ENCODE measurements at places on chromosomes 6 and 20.

GRCh38 chr6:127869183-127869582 lies 31.7 kb downstream of the THEMIS start:
- DNase-seq, result no peak

DNA sequence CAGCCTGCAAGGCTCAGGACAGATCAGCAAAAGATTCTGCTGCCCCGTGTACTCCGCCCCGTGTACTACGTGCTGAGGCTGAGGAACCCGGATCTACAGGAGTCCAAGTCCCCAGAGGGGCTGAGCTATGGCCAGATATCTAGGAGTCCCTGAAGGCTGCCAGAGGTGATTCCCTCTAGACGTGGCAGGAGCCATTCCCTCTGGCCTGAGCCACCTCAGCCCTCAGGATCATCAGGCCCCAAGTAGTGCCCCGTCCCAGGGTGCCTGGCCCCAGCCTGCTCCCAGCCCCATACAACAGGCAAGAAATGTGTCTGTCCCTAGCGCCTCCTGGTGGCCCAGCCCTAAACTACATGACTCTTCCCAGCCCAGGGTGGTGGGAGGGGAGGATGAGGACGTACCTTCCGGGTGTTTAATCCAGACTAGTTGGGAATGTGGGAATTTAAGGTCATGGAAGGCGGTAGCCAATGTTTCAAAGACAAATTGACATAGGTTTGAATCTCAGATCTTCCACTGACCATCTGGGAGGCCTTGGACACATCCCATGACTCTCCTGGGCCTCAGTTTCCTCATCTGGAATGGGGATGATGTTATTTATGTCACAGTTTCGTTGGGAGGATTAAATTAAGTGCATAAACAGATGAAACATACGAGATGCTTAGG lies 49.4 kb upstream of the PTPN1 start:
- DNase-seq, result peak; percentile 83

DNA sequence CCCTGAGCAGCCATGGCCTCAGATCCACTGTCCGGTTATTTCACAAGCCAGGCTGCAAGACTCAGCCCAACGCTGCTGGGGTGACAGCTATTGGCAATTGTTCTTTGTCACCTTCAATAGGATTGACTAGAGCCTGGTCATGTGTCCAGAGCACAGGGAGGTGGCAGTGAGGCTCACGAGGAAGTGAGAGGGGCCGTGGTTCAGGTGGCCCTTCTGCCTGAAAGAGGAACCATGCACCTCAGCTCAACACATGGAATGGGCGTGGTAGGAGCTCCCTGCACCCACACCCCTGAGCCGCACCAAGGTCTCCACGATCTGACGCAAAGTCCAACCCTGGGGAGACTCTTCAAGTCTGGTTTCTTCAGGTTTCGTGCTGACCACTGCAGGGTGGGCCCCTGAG lies 184.8 kb upstream of the CDH4 start:
- DNase-seq, result no peak

- no peak for DNase-seq
Observed at GRCh38 chr20:61397146-61397545, 145.1 kb downstream of the CDH4 start.

DNA sequence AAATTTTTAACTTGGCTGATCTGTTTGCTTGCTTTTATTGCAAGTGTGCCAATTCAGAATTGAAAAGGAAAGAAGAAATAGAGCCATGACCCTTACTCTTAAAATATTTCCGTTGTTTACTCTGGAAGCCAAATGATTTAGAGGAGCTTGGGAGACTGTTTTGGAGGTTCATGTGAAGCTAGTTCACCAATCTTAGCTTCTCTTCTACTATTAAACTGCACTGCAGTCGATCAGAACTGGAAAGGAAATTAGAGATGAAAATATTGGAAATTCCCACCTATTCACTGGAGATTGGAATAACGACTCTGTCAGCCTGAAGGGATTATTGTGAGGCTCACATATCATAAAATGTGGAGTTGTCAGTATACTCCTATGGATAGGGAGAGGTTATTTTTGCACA lies 81.8 kb downstream of the MLIP start:
- no peak for DNase-seq

- no peak for DNase-seq
Observed at GRCh38 chr6:20600831-20601230, 66.6 kb downstream of the CDKAL1 start.

GRCh38 chr20:43667341-43668132 lies 623 bp downstream of the MYBL2 start:
- DNase-seq, result no peak

DNA sequence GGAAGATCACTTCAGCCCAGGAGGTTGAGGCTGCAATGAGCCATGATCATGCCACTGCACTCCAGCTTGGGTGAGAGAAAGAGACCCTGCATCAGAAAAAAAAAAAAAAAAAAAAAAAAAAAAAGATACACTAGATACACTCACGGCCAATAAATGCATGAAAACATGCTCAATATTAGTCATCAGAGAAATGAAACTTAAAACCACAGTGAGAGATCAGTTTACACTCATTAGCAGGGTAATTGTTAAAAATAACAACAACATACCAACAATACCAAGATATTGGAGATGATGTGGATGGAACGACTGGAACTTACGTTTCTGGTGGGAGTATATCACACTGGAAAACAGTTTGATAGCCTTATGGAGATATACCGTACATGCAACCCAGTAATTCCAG lies 29.9 kb downstream of the HS3ST5 start:
- DNase-seq, result no peak

- DNase-seq, result no peak
Observed at GRCh38 chr6:1605004-1605892, 4.5 kb upstream of the FOXC1 start.

GRCh38 chr20:57708694-57709673 lies 831 bp downstream of the PMEPA1 start:
- DNase-seq, result no peak

- DNase-seq, result no peak
Observed at GRCh38 chr6:164206807-164207423, 792.4 kb downstream of the QKI start.

- no peak for DNase-seq
Observed at GRCh38 chr20:50943069-50943468, 11.8 kb upstream of the ADNP start.

DNA sequence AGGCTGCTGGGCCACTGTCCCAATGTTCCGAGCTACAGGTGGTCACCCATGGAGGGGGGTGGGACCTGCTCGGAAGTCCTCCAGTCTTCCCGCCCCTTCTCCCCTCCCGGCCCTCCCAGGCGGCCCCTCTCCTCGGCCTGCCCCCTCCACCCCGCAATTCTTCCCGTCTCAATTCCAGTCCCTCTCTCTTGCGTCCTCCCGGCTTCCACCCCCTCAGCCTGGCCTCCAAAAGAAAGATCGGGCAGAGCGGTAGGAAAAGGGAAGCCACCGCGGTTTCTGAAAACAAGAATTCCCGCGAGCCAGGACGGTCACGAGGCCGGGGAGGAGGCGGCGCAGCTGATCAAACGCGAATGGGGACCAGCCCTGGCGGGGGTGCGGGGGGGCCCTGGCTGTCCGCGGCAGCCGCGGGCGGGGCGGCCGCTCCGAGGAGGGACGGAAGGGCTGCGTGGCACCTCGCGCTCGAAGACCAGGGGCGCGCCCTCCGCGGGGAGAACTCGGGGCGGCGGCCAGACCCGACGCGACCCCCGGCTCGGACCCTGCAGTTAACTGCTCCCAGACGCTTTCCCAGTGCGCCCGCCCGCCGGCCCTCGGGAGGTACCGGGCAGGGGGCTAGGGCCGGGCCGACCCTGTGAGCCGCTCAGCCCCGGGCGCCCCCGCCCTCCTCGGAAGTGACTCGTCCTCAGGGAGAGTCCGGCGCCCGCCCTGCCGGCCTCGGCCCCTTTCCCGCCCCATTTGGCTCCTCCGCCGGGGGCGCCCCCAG lies 1.0 kb downstream of the PXDC1 start:
- DNase-seq, result peak; percentile 48

DNA sequence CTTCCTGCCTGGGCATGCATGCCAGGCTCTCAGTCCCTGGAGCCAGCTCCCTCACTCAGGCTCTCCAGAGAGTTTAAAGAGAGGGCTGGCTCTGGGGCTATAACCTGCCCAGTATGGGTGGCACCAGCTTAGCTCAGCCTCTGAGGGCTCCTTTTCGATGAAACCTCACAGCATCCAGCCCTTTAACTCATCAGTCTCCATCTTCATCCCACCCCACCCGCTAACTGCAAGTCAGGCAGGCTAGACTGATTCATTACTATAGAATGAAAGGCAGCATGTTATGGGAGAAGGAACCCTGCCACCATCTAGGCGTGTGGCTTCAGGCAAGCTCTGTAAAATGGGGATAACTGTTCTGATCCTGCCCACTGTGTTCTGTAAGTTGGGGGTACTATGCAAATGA lies 53.5 kb downstream of the RAB44 start:
- no peak for DNase-seq

- no peak for DNase-seq
Observed at GRCh38 chr6:91718198-91718597, 1131.3 kb upstream of the MAP3K7 start.

- no peak for DNase-seq
Observed at GRCh38 chr6:282177-282866, 10.0 kb upstream of the DUSP22 start.

- peak; percentile 78 for DNase-seq
Observed at GRCh38 chr6:105748737-105749161, 337.4 kb upstream of the PRDM1 start.

DNA sequence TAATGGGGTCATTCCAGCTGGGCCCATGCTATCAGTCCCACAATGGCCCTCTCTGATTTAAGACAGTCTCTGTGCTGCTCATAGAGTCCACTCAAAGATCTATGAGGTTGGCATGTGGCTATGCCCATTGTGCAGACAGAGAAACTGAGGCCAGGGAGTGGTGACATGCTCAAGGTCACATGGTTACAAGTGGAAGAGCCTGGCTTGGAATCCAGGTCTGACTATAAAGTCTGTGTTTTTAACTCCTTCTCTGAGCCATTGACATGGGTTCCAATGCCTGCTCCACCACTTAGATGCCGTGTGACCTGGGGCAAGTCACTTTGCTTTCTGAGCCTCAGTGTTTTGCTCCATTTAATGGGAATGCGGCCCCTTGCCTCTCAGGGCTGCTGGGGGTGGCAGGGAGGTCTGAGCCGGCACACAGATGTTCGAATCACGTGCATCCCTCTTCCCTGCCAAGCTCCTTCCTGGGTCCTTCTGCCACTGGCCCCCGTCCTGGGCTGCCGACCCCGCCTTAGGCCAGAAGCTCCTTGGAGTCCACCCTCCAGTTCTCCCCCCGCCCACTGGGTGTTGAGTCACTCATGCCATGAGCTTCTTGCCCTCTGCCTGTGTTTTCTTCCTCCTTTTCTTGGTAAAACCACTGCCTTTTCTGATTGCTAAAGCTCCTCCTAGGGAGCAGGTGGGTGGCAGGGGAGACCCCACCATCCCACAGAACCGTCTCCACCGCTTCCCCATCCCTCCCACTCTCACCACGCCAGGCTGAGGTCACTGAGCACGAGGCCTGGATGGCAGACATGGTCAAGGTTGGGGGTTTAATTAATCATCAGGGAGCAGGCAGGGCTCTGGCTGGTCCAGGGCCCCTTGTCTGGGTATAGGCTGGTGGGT lies 35.7 kb downstream of the CEBPB start:
- DNase-seq, result no peak

GRCh38 chr6:130766239-130767144 lies 60.7 kb upstream of the SMLR1 start:
- no peak for DNase-seq

- DNase-seq, result no peak
Observed at GRCh38 chr6:44561832-44562665, 174.5 kb downstream of the CDC5L start.

DNA sequence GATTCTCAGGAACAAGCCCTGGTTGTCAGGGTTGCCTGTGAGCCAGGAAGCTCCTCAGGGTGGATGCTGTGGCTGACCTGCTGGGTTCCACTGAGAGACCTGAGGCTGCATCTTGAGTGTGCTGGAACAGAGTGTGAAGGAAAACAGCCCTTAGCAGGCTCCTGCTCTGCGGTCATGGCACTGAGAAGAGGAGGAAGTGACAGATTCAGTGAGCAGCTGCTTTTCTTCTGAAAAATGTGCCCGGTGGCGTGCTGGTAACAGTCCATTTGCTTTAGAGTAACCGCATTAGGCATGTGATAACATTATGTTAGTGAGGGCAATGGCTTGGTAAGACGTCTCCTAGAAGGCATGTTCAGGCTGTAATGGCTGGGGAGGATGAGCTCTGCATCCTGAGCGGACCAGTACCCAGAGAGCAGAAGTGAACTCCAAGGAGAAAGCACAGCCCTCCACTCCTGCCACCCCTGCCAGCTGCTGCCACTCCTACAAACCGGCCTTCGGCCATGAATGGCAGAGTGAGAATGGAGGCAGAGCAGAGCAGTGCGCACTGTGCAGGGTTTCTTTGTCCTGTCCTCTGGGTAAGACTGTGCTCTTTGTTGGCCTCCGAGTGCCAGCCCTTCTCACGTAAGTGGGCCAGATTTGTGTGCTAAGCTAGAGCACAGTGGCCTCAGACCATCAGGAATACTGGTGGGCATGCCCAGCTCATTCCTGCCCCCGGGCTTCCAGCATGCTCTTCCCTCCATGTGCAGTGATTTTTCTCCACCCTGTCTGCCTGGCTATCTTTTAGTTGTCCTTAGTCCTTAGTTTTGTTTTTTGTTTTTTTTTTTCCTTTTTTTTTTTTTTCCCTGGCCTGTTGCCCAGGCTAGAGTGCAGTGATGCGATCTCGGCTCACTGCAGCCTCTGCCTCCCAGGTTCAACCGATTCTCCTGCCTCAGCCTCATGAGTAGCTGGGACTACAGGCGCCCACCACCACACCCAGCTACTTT lies 98.1 kb upstream of the VSTM2L start:
- DNase-seq, result no peak

DNA sequence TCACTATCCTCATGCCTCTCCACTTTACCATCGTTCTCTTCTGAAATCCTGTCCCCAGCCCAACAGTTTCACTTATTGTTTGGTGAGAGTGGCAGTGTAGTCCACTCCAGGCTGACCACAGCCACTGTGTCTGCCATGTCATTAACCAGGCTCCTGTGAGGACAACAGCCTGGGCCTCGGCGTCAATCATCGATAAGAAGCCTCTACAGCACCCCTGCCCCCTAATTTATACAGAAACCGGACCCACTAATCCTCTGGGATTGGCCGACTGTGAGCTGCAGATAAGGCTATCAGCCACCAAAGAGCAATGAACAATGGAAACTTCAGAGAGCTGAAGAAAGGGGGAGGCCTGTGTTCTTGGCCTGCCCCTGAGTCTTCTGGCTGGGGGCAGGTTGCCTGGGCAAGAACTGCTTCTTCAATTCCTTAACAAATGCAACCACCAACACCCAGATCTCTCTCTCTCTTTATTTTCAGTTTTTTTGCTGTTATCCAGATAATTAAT lies 3.4 kb downstream of the EGFL8 start:
- no peak for DNase-seq

- no peak for DNase-seq
Observed at GRCh38 chr6:105869835-105870440, 216.2 kb upstream of the PRDM1 start.

DNA sequence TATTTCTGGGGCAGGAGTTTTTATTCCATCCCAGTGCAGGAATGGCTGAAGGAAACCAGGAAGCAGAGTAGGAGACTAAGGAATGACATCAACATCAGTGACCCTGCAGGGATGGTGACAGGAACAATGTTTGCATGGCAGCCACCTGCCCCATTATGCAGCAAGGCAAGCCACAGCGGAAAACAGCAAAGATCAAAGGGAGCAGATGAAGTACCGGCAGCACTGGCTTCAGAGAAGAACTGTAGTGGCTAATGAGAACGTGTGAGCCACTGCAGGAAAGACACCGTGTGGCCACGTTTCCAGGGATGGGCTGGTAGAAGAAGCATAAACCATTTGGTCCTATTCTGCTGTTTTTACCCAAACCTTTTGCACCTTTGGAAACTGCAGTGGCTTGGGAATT lies 52.9 kb upstream of the TAB2 start:
- no peak for DNase-seq
